Hematopoietic multipotent progenitor cell treated with erythropoietin and hydrocortisone succinate and interleukin-3 and kit ligand, for 4 days (in vitro differentiated cells): ENCODE measurements at places on chromosomes 2 and 18.

DNA sequence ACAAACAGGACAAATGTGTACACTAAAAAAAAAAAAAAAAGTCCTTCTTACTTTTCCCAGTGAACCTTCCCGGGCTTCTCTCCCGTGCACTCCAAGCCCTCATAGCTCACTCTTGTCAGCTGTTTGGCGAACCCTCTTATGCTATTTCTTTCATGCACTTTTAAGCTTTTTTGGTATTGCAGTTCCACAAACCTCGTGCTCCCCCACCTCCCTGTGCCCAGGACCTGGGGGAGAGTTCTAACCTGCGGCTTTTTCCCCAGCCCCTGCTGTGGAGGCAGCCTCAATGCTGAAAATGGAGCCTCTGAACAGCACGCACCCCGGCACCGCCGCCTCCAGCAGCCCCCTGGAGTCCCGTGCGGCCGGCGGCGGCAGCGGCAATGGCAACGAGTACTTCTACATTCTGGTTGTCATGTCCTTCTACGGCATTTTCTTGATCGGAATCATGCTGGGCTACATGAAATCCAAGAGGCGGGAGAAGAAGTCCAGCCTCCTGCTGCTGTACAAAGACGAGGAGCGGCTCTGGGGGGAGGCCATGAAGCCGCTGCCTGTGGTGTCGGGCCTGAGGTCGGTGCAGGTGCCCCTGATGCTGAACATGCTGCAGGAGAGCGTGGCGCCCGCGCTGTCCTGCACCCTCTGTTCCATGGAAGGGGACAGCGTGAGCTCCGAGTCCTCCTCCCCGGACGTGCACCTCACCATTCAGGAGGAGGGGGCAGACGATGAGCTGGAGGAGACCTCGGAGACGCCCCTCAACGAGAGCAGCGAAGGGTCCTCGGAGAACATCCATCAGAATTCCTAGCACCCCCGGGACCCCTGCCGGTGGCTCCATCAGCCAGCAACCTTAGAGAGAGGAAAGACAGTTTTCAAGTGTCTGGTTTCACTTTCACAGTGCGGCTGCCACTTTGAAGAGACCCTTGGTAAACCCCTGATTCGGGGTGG lies 826 bp downstream of the KCNE4 start:
- DNase-seq = no peak

DNA sequence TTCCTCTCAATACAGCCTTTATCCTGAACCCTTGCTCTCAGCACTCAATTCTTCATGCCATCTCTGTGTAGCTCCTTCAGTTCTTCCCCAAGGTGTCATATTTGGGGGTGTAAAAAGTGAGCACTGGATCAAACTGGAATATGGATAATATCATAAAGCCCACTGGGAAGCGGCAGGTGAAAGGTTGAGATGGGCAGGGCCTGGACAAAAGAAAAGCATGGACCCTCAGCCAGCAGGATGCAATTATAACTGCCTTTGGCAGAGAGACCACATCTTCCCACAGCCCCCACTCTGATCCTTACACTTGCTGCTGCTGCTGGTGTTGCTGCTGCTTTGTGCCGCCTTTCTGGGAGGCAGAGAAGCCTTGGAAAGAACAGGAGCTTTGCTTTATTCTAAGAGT lies 31.2 kb upstream of the STPG4 start:
- no peak for DNase-seq

DNA sequence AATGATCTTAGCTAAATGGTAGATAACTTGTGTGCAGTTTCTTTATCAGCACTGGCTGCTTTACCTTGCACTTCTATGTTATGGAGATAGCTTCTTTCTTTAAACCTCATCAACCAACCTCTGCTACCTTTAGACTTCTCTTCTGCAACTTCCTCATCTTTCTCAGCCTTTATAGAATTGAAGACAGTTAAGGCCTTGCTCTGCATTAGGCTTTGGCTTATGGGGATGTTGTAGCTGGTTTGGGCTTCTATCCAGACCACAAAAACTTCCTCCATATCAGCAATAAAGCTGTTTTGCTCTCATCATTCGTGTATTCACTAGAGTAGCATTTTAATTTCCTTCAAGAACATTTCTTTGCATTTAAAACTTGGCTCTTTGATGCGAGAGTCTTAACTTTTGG lies 123.7 kb downstream of the PIK3C3 start:
- DNase-seq = peak; percentile 77

DNA sequence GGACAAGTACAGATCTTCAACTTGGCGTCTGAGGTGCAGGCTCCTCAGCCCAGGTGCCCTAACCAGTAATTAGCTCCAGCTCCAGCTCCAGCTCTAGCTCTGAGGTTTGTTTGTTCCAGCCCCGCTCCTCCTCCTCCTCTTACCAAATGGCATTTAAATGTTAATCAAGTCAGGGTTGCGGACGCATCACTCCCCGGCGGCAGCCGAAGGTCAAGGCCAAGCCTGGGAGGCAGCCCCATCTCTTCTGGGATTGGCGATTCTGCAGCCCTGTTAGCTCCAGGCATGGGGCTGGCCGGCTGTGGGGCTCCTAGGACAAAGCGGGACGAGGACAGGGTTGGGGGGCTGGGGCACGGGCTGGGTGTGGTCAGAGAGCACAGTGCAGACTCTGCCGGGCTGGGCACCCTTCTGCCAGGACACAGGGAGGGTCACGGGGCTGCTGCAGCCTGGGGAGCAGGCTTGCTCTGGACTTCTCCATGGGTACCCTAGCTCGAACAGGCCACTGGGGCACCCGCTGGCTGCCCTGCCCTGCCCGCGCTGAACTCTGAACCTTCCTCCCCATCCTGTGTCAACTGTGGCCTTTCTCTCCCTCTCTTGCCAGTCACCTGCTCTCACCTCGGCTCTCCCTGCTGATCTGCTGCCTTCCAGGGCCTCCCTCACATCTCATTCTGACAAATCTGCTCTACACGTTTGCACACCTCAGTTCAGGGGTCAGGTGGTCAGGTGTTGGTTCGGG lies 203.3 kb downstream of the CELF4 start:
- DNase-seq = no peak
